ENCODE measurements at places on chromosomes 2 and 18.

DNA sequence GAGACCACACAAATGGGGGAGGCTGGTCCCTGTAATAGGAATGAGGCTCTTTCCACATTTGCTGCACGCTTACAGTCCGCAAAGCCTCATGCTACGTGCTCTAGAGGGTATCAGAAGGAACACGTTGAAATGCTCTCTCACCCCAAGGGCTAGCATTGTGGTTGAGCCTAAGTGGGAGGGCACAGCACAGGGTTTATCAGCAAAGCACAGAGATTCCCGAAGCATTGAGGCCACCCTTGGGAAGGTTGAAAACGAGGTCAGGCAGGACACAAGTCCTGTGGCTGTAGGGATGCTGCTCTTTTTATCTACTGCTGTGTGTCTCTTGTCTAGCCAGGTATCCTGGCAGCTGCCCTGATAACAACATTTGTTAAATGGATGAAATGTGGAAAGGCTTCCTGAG is 378.3 kb downstream of the EN1 start:
- no peak for DNase-seq

DNA sequence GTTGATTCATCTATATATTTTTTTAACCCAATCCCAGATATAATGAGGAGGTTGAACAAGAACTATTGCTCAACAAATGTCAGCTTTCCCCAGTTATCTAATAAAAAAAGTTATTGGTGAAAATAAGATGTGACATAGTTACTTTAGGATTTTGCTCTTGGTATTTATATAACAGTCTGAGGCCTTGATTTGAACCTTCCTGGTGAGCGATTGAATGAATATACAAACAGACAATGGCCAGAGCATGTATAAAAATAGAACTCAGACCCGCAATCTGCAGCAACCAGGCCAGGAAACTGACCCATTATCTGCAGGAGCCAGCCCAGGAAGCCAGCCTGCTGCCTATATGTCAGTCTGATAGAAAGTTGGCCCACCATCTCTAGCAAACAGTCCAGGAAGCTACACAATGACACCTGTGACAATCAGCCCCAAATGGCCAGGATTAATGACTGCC is 81.6 kb downstream of the HS6ST1 start:
- DNase-seq: no peak

- no peak for DNase-seq
Measured at GRCh38 chr2:42092084-42092996, 44.5 kb downstream of the PKDCC start.

- DNase-seq: no peak
Measured at GRCh38 chr18:58416704-58417683, 211.9 kb downstream of the ALPK2 start.

- no peak for DNase-seq
Measured at GRCh38 chr2:122743021-122743675, 987.7 kb downstream of the TSN start.

GRCh38 chr2:65615602-65616001 is 183.2 kb upstream of the SPRED2 start:
- DNase-seq: no peak

GRCh38 chr2:178327516-178327915 is 123.5 kb downstream of the PRKRA start:
- DNase-seq: no peak

GRCh38 chr2:191233533-191233932 is 11.7 kb upstream of the MYO1B start:
- DNase-seq: no peak

DNA sequence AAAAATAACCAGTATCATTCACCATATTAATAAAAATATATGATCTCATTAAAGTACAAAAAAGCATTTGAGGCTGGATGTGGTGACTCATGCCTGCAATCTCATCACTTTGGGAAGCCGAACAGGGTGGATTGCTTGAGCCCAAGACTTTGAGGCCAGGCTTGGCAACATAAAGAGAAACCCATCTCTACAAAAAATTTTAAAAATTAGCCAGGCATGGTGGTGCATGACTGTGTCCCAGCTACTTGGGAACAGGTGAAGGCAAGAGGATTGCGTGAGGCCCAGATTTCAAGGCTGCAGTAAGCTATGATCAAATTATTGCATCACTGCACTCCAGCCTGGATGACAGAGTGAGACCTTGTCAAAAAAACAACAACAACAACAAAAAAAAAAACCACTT is 75.9 kb downstream of the RAD51AP2 start:
- no peak for DNase-seq

GRCh38 chr2:223950448-223951347 is 5.6 kb upstream of the WDFY1 start:
- DNase-seq: no peak

All from activated CD8-positive, alpha-beta memory T cell treated with anti-CD3 and anti-CD28 coated beads for 24 hours (primary cell).